ENCODE measurements at places on chromosomes 4 and X. TPM values are rescaled to one million over a fixed set of nuclear protein-coding genes. Genes with fewer than 3 reads are reported as not detected.

SHISA3 gene
- polyA plus RNA-seq = 0.78 TPM

H2BW2 gene
- polyA plus RNA-seq = not detected

DNA sequence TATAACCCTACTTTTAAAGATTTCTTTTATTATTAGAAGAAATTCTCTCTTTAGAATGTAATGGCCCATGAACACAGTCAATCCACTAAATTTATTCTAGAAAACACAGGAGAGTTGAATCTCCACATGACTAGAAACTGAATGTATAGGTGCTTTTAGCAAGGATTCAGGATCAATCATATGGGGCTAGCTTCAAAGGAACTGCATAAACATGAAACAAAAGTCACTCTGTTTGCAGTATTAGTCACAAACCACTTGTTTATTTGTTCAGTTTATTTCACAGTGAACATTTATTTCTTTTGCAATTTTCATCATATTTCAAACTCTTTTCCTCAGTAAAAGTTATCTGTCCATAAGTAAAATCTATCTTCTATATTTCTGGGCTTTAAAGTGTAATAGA lies 1604.6 kb downstream of the PCDH18 start:
- no peak for DNase-seq

- DNase-seq = no peak
Measured at GRCh38 chr4:16739997-16740624, 158.3 kb downstream of the LDB2 start.

DNA sequence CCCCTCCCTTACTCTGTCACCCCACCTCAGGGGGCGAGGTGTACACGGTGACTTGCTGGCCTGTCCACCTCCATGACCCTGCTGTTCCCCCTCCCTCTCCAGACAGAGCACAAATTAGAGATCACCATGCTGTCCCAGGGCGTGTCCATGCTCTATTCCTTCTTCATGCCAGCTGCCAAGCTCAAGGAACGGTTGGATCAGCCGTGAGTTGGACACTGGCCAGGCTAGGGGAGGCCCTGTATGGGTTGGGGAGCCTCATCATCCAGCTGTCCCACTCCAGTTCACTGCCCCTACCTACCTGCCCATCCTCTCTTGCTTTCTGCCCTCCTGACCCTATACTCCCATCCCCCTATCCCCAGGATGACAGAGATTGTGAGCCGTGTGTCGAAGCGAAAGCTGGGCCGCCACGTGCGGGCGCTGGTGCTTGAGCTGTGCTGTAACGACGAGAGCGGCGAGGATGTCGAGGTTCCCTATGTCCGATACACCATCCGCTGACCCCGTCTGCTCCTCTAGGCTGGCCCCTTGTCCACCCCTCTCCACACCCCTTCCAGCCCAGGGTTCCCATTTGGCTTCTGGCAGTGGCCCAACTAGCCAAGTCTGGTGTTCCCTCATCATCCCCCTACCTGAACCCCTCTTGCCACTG lies 3.9 kb upstream of the CDK16 start:
- no peak for DNase-seq

Data from AG04450 (cell line).